ENCODE measurements at places on chromosomes 7 and 10. TPM values are rescaled to one million over a fixed set of nuclear protein-coding genes. Genes with fewer than 3 reads are reported as not detected.
A peak's percentile ranks its signal among the peaks of the same experiment; 100 is the strongest.

Gene HTR5A
- not detected for polyA plus RNA-seq

Gene DDIT4
- polyA plus RNA-seq, result 487 TPM

Gene MLXIPL
- polyA plus RNA-seq, result 14.1 TPM

Gene CTAGE8
- not detected for polyA plus RNA-seq

Gene SFTPD
- 0.07 TPM for polyA plus RNA-seq

Gene BLVRA
- 36.1 TPM for polyA plus RNA-seq

- no peak overlapping the region for H3K4me3 ChIP-seq
- DNase-seq, result no peak
- H3K27ac ChIP-seq, result no peak overlapping the region
- H3K27me3 ChIP-seq, result no peaks in the 10 kb centered on the region
- H3K4me1 ChIP-seq, result no peaks in the 10 kb centered on the region
These were observed 84.6 kb downstream of the ZMYND11 start for GRCh38 chr10:219731-220472.

DNA sequence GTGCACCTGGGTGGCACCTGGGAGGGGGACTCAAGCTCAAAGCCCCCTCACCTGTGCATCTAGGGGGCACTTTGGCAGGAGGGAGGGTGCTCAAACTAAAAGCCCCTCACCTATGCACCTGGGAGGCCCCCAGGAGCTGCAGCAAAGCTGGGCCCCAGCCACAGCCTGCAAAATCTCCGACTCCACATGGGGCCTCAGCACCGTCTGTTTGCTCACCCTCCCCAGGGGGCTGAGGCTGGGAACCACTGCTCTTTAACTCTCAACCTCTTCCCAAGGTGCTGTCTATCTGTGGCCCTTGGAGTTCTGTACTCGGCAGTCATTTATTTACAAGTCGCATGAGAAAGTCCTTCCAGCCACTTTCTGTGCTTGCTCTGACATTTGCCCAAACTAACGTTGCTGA, 458.4 kb downstream of the DNAJB6 start:
- no peak overlapping the region for H3K4me3 ChIP-seq
- no peaks in the 10 kb centered on the region for H3K36me3 ChIP-seq
- no peaks in the 10 kb centered on the region for H3K27me3 ChIP-seq
- no peaks in the 10 kb centered on the region for H3K4me1 ChIP-seq
- H3K27ac ChIP-seq, result no peak overlapping the region
- no peak for DNase-seq

DNA sequence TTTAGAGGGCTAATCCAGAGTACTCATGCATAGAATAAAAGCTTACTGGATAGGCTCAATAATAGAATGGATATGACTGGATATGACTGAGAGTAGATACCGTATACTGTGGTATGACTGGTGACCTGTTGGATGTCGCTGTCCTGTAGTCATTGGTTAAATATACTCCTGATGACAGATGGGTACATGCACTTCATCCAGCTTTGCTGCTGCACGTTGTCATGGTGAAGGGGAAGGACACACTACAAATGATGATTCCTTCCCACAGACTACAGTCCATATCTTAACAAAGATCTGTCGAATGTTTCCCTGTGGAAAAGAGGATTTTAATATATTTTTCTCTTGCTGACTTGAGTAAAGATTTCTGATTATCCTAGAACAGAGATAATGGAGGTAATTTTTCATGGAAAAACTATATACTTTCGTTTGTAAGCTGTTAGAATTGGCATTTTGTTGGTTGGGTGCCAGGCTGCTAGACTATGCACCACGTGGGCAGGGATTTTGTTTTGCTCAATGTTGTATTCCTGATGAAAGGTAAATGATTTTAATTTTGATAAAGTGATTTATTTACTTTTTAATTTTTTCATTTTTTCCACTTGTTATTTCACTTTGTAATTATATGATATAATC, 97.3 kb downstream of the PPP1R9A start:
- no peak for DNase-seq
- peak overlapping the region; percentile 79 for H3K27ac ChIP-seq
- peaks cover 15% of the 10 kb centered on the region for H3K4me1 ChIP-seq
- no peak overlapping the region for H3K4me3 ChIP-seq

- H3K36me3 ChIP-seq, result no peaks in the 10 kb centered on the region
- no peaks in the 10 kb centered on the region for H3K27me3 ChIP-seq
- DNase-seq, result peak; percentile 33
- H3K4me1 ChIP-seq, result no peaks in the 10 kb centered on the region
- no peak overlapping the region for H3K27ac ChIP-seq
These were observed 1.6 kb upstream of the RAMP3 start for GRCh38 chr7:45155941-45156340.

DNA sequence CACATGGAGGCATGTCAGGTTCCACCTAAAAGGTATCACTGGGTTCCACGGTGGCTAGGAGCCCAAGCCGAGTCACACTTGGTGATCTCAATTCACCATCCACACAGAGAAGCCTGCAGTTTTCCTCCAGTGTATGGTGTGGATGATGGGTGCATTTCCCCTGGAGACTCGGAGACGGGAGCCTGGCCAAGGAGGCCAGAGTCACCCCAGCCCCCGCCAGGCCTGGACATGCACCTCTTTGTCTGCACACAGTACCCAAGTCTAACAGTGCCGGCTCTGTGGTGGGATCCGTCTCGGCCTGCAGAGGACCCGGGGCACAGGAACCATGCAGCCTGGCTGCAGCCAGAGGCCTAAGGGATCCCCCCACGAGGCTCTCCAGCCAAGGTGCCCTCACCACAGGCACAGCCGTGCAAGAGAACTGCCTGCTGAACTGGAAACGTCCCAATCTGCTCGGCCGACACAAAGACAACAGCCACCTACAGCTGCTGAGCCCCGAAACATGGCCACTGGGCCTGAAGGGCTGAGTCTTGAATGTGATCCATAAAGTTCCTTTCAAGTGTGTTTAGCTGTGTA, 75.2 kb downstream of the DIP2C start:
- no peaks in the 10 kb centered on the region for H3K36me3 ChIP-seq
- H3K4me1 ChIP-seq, result peaks cover 67% of the 10 kb centered on the region
- H3K27ac ChIP-seq, result no peak overlapping the region
- DNase-seq, result no peak

- DNase-seq, result no peak
- no peak overlapping the region for H3K27ac ChIP-seq
- no peak overlapping the region for H3K4me3 ChIP-seq
- no peaks in the 10 kb centered on the region for H3K27me3 ChIP-seq
- H3K4me1 ChIP-seq, result no peaks in the 10 kb centered on the region
These were observed 257.3 kb downstream of the PTEN start for GRCh38 chr10:88120599-88121333.

Measured in psoas muscle (tissue), 8 donors.